ENCODE measurements at places on chromosomes 1 and 21.

GRCh38 chr1:193367863-193368262 is 181.4 kb upstream of the B3GALT2 start:
- H3K4me1 ChIP-seq = no peaks in the 10 kb centered on the region
- no peak overlapping the region for H3K27ac ChIP-seq
- H3K36me3 ChIP-seq = no peaks in the 10 kb centered on the region
- H3K27me3 ChIP-seq = no peaks in the 10 kb centered on the region
- no peak for DNase-seq

DNA sequence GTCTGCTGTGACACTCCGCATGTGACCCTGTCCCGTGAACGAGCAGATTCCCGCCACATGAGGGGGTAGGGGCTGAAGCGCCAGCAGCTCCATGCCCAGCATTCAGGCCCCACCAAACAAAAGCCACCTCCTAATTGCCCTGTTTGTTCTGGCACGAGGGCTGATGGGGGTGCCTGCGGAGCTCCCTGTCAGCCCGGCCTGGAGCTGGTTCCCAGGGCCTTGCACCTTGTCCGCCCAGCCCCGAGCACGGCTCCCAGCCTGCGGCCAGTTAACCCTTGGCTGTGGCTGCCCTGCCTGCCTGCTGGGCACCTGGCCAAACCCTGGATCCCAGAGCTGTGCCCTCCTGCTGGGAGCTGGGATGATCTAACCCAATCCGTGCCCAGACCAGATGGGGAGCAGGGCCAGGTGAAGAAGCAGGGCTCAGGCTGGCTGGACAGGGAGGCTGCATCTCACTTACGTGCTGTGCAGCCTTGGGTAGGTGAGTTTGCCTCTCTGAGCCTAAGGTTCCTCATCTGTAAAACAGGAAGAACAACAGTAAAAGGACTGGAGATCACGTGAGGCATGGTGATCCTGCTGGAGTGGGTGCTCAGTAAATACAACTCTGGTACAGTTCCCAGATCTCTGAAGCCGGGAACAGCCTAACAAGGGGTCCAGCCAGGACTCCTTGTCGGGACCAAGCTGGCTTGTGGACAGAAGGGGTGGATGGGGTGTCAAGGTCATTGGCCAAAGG is 110.9 kb upstream of the IFFO2 start:
- peaks cover under 1% of the 10 kb centered on the region for H3K36me3 ChIP-seq
- H3K4me1 ChIP-seq = no peaks in the 10 kb centered on the region
- H3K4me3 ChIP-seq = no peak overlapping the region
- H3K27me3 ChIP-seq = no peaks in the 10 kb centered on the region
- no peak overlapping the region for H3K27ac ChIP-seq

- no peak overlapping the region for H3K27ac ChIP-seq
- H3K36me3 ChIP-seq = no peaks in the 10 kb centered on the region
- H3K4me3 ChIP-seq = no peak overlapping the region
- no peak for DNase-seq
Observed at GRCh38 chr1:209380420-209380819, 203.1 kb upstream of the CAMK1G start.

DNA sequence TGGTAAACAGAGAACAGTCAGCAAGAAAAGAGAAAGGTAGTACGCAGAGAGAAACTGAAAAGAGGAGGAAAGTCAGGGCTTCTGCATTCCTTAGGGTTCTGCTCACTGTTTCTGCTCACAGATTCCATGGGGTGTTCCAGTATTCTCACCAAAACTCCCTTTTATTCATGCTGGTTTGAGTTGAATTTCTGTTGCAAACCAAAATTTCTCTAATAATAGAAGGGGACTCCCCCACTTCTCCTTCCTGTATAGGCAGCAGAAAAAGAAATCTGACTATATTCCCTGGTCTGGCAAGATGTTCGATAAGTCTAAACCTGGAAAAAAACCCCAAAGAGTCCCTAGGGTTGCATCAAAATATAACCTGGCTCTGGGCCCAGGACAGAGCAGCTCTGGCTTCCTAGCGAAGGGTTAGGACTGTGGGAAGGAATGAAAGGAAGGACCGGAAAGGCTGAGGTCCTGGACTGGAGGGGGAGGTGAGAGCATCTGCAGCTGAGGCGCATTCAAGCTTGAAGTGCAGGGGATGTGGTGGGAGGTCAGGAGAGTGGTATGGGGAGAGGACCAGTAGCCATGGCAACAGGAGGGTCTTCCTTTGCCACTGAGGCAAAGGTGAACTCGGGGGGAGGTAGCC is 18.8 kb upstream of the RGS16 start:
- H3K27me3 ChIP-seq = no peaks in the 10 kb centered on the region
- H3K4me1 ChIP-seq = no peaks in the 10 kb centered on the region
- H3K4me3 ChIP-seq = no peak overlapping the region

DNA sequence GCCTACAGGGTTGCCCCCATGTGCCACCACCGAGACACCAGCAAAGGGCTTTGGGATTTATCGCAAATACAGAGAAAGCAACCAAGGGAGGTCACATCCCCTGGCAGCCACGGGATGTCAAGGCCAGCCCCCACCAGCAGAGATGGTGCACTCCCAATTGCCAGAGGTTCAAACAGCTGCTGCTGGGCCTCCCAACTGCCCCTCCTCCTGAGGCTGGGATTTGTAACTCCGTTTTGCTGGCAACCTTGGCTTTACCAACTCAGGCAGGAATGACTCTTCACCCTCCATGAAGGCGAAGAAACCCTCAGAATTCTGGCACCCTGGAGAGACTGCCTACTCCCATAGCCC is 11.6 kb downstream of the TMEM53 start:
- H3K4me1 ChIP-seq = no peaks in the 10 kb centered on the region
- no peak overlapping the region for H3K4me3 ChIP-seq
- H3K36me3 ChIP-seq = no peaks in the 10 kb centered on the region
- H3K27me3 ChIP-seq = no peaks in the 10 kb centered on the region
- DNase-seq = no peak

GRCh38 chr1:246161626-246162025 is 345.5 kb downstream of the SMYD3 start:
- H3K4me3 ChIP-seq = no peak overlapping the region
- no peaks in the 10 kb centered on the region for H3K4me1 ChIP-seq
- no peak overlapping the region for H3K27ac ChIP-seq
- H3K36me3 ChIP-seq = no peaks in the 10 kb centered on the region

- no peak overlapping the region for H3K27ac ChIP-seq
- no peak overlapping the region for H3K4me3 ChIP-seq
- H3K36me3 ChIP-seq = no peaks in the 10 kb centered on the region
- H3K4me1 ChIP-seq = no peaks in the 10 kb centered on the region
- no peaks in the 10 kb centered on the region for H3K27me3 ChIP-seq
Observed at GRCh38 chr21:41713495-41714281, 53.2 kb downstream of the RIPK4 start.

DNA sequence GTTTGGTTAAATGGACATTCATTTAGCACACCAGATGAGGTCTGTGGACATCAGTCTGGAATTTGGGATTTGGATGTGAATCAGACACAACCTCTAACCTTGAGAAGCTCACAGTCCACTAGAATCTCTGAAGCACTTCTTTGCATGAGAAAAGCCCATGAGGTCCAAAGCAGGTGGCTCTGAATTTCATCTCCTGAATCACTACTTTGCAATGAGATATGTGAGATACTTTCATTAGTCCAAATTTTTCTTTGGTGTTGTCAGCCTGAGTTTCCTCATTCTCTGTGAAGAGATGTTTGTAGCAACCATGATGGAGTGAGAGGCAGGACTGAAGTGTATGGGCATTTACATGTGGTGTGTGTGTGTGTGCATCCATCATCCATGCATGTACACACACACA is 16.5 kb upstream of the LCE2D start:
- H3K27ac ChIP-seq = no peak overlapping the region
- no peak for DNase-seq
- no peak overlapping the region for H3K4me3 ChIP-seq
- no peaks in the 10 kb centered on the region for H3K36me3 ChIP-seq
- no peaks in the 10 kb centered on the region for H3K4me1 ChIP-seq
- no peaks in the 10 kb centered on the region for H3K27me3 ChIP-seq

GRCh38 chr1:4692437-4692836 is 38.0 kb downstream of the AJAP1 start:
- H3K36me3 ChIP-seq = no peaks in the 10 kb centered on the region
- no peaks in the 10 kb centered on the region for H3K4me1 ChIP-seq
- no peaks in the 10 kb centered on the region for H3K27me3 ChIP-seq
- DNase-seq = no peak

GRCh38 chr1:199272139-199272544 is 633.3 kb downstream of the PTPRC start:
- H3K36me3 ChIP-seq = no peaks in the 10 kb centered on the region
- no peaks in the 10 kb centered on the region for H3K27me3 ChIP-seq
- no peak for DNase-seq

- H3K36me3 ChIP-seq = no peaks in the 10 kb centered on the region
- DNase-seq = no peak
- no peaks in the 10 kb centered on the region for H3K4me1 ChIP-seq
- H3K27ac ChIP-seq = no peak overlapping the region
Observed at GRCh38 chr1:192435704-192436103, 118.9 kb downstream of the RGS21 start.

GRCh38 chr1:164337885-164338284 is 221.1 kb upstream of the PBX1 start:
- H3K36me3 ChIP-seq = no peaks in the 10 kb centered on the region
- DNase-seq = no peak
- H3K27me3 ChIP-seq = no peaks in the 10 kb centered on the region
- H3K27ac ChIP-seq = no peak overlapping the region

- no peak overlapping the region for H3K4me3 ChIP-seq
- no peaks in the 10 kb centered on the region for H3K27me3 ChIP-seq
- DNase-seq = peak; percentile 83
- peaks cover 11% of the 10 kb centered on the region for H3K4me1 ChIP-seq
- peak overlapping the region; percentile 75 for H3K27ac ChIP-seq
- no peaks in the 10 kb centered on the region for H3K36me3 ChIP-seq
Observed at GRCh38 chr1:85330711-85331290, 54.4 kb upstream of the BCL10 start.

- no peak overlapping the region for H3K27ac ChIP-seq
- no peak for DNase-seq
- H3K4me3 ChIP-seq = no peak overlapping the region
- no peaks in the 10 kb centered on the region for H3K27me3 ChIP-seq
- no peaks in the 10 kb centered on the region for H3K4me1 ChIP-seq
Observed at GRCh38 chr1:111184663-111185062, 15.8 kb downstream of the DENND2D start.

GRCh38 chr1:5369223-5369622 is 623.0 kb downstream of the NPHP4 start:
- H3K36me3 ChIP-seq = no peaks in the 10 kb centered on the region
- no peaks in the 10 kb centered on the region for H3K4me1 ChIP-seq
- H3K27me3 ChIP-seq = no peaks in the 10 kb centered on the region
- H3K27ac ChIP-seq = no peak overlapping the region
- no peak for DNase-seq

- peaks cover 3% of the 10 kb centered on the region for H3K4me1 ChIP-seq
- DNase-seq = no peak
- H3K27ac ChIP-seq = no peak overlapping the region
- H3K27me3 ChIP-seq = no peaks in the 10 kb centered on the region
- H3K4me3 ChIP-seq = no peak overlapping the region
- peaks cover 28% of the 10 kb centered on the region for H3K36me3 ChIP-seq
Observed at GRCh38 chr1:162578071-162578700, 16.7 kb downstream of the UAP1 start.

- no peak overlapping the region for H3K4me3 ChIP-seq
- no peaks in the 10 kb centered on the region for H3K4me1 ChIP-seq
- no peaks in the 10 kb centered on the region for H3K27me3 ChIP-seq
- DNase-seq = no peak
- H3K27ac ChIP-seq = no peak overlapping the region
Observed at GRCh38 chr1:205392650-205393049, 29.2 kb downstream of the LEMD1 start.

GRCh38 chr1:178953034-178953433 is 72.7 kb upstream of the FAM20B start:
- no peak for DNase-seq
- no peak overlapping the region for H3K4me3 ChIP-seq
- H3K36me3 ChIP-seq = no peaks in the 10 kb centered on the region

- no peak for DNase-seq
- H3K27ac ChIP-seq = peak overlapping the region; percentile 96
- peaks cover 21% of the 10 kb centered on the region for H3K36me3 ChIP-seq
- peaks cover 23% of the 10 kb centered on the region for H3K4me1 ChIP-seq
Observed at GRCh38 chr1:234608911-234609690, 877 bp downstream of the IRF2BP2 start.

- H3K36me3 ChIP-seq = no peaks in the 10 kb centered on the region
- H3K27ac ChIP-seq = no peak overlapping the region
- no peaks in the 10 kb centered on the region for H3K27me3 ChIP-seq
- H3K4me1 ChIP-seq = no peaks in the 10 kb centered on the region
Observed at GRCh38 chr21:14533499-14534428, 12.4 kb downstream of the SAMSN1 start.

DNA sequence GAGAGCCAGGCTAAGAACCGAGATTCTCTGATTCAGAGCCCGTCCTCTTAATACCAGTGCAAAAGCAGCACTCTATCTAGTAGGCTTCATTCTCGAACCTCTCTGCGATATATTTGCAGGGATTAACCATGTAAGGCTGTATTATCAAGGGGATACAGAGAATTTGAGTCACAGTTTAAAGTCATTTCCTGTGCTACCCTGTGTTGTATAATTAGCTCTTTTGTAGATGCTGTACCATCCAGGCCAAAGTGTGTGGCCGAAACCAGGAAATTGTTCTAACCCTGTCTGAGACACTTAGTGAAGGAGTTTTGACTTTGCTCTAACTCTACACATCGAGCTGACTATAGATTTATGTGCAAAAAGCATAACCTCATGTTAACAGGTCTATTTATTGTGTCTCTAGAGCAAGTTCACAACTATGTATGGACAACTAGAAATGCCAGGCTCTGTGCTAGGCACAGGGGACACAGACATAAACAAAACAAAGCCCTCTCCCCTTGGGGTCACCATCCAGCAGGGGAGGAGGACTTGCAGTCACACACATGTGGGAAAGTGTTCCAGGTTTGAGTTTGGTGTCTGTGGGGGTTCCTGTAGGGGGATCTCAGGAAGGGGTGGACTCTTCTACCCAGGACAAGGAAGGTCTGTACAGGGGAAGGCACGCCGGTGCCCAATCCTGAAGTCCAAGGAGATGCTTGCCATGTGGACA is 182.2 kb downstream of the DHRS3 start:
- no peaks in the 10 kb centered on the region for H3K27me3 ChIP-seq
- H3K4me3 ChIP-seq = no peak overlapping the region
- DNase-seq = no peak

GRCh38 chr1:23869051-23869450 is 961 bp upstream of the FUCA1 start:
- peak overlapping the region; percentile 88 for H3K4me3 ChIP-seq
- no peaks in the 10 kb centered on the region for H3K27me3 ChIP-seq
- H3K4me1 ChIP-seq = peaks cover 15% of the 10 kb centered on the region
- H3K36me3 ChIP-seq = peaks cover 12% of the 10 kb centered on the region

- no peaks in the 10 kb centered on the region for H3K36me3 ChIP-seq
- H3K27me3 ChIP-seq = no peaks in the 10 kb centered on the region
- H3K4me3 ChIP-seq = no peak overlapping the region
- peak; percentile 17 for DNase-seq
- H3K4me1 ChIP-seq = no peaks in the 10 kb centered on the region
Observed at GRCh38 chr1:92804721-92805201, 19.9 kb upstream of the EVI5 start.

DNA sequence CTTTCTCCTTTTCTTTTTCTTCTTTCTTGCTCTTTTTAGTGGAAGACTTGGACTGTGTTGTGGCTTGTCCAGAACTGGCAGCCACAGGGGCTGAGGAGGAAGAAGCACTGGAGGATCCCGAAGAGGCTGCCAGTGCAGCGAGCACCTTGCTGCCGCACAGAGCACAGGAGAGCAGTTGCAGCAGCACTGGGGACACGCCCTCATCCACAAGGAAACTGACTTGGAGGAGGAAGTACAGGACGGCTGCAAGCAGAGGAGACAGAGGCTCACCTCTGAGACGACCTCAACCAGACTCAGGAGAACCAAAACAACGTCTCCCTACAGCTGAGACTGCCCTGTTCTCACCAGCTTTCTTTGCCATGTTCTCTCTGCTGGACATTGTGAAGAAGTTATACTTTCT is 88.9 kb downstream of the UBR4 start:
- H3K36me3 ChIP-seq = peaks cover 98% of the 10 kb centered on the region
- no peaks in the 10 kb centered on the region for H3K4me1 ChIP-seq
- H3K27ac ChIP-seq = no peak overlapping the region
- no peak for DNase-seq
- H3K4me3 ChIP-seq = no peak overlapping the region
